ENCODE measurements at places on chromosomes 6 and 20. TPM values are rescaled to one million over a fixed set of nuclear protein-coding genes. Genes with fewer than 3 reads are reported as not detected.

GRCh38 chr6:106160189-106160588, 74.1 kb downstream of the PRDM1 start:
- no peaks in the 10 kb centered on the region for H3K36me3 ChIP-seq
- H3K27me3 ChIP-seq, result no peaks in the 10 kb centered on the region
- H3K4me1 ChIP-seq, result peaks cover 12% of the 10 kb centered on the region
- H3K4me3 ChIP-seq, result no peak overlapping the region

DNA sequence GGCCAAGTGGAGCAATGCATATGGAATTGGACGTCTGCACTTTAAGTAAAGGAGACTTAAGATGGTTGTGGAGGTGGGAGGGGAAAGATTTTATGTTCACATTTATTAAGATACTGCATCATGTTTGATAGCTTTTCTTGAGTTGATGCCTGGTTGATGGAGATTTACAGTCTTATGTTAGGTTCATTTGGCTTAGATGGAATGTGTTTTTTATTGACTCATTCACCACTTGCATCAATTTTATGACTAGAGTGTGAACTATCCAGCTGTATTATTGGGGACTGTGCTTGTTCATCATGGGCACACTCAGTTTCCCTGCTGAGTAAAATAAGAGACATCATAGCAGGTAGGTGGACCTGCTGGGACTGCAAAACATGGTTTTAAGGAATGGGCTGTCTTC, 91.2 kb upstream of the SCP2D1 start:
- H3K27ac ChIP-seq, result no peak overlapping the region
- no peaks in the 10 kb centered on the region for H3K4me1 ChIP-seq
- no peak for DNase-seq
- no peaks in the 10 kb centered on the region for H3K36me3 ChIP-seq

DNA sequence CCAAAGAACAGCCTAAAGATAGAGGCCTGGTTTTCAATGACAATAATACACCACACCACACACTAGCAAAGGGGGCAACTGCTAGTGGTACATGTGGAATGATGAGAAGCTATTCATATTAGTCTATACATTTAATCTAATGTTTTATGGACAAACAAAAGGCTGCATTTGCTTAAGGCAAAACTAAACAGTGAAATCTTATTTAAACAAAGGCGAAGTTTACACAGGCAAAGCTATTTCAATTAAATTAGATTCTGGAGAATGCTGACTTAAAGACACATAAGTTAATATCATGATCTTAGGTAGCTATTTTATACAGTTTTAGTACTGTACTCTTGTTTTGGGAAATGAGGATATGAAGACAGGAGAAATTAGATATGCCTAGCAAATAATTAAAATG, 53.9 kb upstream of the SIM1 start:
- H3K36me3 ChIP-seq, result peaks cover 29% of the 10 kb centered on the region

DNA sequence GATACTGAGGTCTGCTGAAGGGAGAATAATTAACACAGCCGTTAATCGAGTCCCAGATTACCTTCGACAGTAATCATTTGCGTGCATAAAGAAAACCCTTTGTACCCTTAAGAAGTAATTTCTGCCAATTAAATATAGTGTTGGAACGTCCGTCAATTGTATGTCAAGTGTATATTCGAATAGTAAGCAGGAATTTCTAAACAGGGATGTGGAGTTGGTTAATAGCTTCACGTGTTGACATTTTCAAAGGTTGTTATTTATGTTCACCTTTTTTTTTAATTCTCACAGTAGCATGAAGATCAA, 798 bp upstream of the SNAP91 start:
- peaks cover 49% of the 10 kb centered on the region for H3K27me3 ChIP-seq
- no peak overlapping the region for H3K4me3 ChIP-seq
- no peaks in the 10 kb centered on the region for H3K36me3 ChIP-seq

DNA sequence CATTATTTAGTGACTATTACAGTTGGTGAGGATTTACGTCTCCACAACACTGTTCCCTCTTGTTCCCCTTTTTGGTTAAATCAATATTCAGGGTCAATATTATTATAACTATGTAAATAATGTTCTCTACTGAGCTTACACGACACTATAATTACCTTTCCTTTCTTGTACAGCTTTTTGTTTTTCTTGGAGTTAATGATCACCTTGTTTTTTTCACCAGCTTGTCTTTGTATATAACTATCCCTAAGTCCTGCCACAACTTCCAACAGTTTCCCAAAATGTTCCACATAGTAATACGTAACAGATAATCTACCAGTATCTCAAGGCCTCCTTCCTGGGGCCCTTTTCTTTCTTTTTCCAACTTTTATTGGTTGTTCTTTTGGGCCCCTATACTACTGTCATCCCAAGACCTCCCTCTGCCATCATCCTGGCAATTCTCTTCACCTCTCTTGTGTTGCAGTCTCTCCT, 142.0 kb upstream of the SOX4 start:
- no peaks in the 10 kb centered on the region for H3K36me3 ChIP-seq
- no peaks in the 10 kb centered on the region for H3K4me1 ChIP-seq
- no peak for DNase-seq
- no peak overlapping the region for H3K27ac ChIP-seq
- H3K27me3 ChIP-seq, result no peaks in the 10 kb centered on the region
- no peak overlapping the region for H3K4me3 ChIP-seq

DNA sequence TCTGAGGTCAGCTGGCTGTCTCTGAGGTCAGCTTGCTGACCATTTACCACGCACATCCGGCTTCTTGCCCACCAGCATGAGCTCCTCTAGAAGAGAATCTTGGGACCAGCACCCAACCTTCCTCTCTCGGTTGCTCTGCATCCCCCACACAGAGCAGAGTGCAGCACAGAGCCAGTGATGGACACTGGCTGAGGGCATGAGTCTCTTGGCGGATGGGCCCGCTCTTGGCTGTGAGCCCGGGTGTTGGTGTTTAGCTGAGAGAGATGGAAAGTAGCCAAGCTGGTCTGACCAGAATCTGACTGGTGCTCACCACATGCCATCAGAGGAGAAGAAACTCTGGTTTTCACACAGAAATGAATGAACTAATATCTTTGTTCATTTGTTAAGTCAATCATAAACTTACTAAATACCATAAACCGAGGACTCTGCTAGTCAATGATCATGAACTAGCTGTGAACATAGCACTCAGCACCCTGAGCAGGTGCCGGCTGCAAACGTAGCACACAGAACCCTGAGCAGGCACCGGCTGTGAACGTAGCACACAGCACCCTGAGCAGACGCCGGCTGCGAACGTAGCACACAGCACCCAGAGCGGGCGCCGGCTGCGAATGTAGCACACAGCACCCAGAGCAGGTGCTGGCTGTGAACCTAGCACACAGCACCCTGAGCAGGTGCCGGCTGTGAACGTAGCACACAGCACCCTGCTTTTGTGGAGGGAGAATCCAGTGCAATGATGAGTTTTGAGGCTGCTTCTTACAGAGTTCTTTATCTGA, 10.4 kb upstream of the THBS2 start:
- DNase-seq, result no peak
- H3K27me3 ChIP-seq, result no peaks in the 10 kb centered on the region
- peaks cover under 1% of the 10 kb centered on the region for H3K4me1 ChIP-seq
- H3K27ac ChIP-seq, result no peak overlapping the region

DNA sequence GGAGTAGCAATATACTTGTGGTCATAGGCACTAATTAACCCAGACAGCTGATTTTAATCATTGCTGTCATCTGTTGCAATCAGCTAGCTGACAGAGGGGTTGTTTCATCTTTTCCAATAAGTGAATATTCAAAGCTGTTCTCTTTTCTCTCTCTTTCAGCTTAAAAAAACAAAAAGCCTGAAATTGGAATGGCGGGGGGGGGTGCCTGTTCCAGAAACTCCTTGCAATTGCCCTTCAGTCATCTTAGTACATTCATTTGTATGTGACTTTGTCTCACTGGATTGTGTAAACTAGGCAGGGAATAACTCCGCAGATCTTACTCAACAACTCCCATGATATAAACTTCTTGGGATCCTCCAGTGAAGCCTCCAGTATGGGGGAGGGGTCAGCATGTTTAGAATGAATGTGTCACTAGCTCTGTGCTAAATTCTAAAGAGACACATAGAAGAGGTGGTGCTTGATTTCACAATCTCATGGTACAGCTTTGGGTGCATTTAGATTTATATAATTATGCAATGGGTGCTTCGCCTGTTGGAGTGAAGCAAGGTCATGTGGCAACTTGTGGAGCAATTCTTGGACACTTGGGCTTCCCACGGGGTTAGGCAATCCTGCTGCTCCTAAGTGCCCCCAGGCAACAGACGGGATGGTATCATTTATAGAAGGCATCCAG, 40.1 kb downstream of the SLC24A3 start:
- no peaks in the 10 kb centered on the region for H3K27me3 ChIP-seq
- H3K4me1 ChIP-seq, result peaks cover 32% of the 10 kb centered on the region
- no peak overlapping the region for H3K4me3 ChIP-seq
- no peaks in the 10 kb centered on the region for H3K36me3 ChIP-seq
- peak; percentile 68 for DNase-seq
- H3K27ac ChIP-seq, result peak overlapping the region; percentile 36

DNA sequence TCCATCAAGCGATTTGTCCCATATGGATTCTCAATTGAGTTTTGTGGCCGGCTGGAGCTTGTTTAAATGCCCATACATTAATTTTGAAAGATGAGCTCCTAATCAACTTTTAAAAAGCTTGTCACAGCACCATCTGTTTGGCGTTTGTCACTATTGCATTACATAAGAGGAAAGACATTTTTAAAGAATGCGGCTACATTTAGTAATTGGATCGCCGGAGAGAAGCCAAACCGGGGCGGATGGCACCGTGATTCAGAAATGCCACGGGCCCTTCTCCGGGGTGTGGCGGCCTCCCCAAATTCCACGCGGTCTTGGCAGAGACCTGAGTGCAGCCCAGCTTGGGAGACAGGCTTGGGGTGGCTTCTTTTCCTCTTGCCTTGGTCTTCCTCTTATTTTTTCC, 67.7 kb upstream of the ZNFX1 start:
- no peak for DNase-seq
- no peaks in the 10 kb centered on the region for H3K4me1 ChIP-seq
- no peaks in the 10 kb centered on the region for H3K36me3 ChIP-seq
- H3K27ac ChIP-seq, result no peak overlapping the region

- no peaks in the 10 kb centered on the region for H3K36me3 ChIP-seq
- no peaks in the 10 kb centered on the region for H3K4me1 ChIP-seq
- no peaks in the 10 kb centered on the region for H3K27me3 ChIP-seq
- H3K4me3 ChIP-seq, result no peak overlapping the region
- DNase-seq, result no peak
These were observed 63.1 kb downstream of the TTI1 start for GRCh38 chr20:37969949-37970855.

DNA sequence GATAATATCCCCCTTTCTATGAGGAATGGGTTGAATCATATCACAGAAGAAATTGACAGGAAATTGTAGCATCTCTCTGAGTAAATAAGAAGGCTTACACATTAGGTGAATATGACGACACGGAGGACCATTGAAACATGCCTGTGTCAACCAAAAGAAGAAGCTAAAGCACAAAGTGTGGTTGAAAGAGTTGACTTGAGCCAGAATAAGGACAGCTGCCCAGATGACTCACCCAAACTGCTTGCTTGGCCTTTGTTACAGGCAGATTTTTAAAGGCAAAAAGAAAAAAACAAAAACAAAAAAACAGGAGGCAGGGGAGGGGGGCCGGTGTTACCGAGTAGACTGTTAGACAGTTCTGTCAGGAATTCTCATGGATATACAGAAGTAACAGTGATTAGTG, 129.8 kb upstream of the EDN1 start:
- no peaks in the 10 kb centered on the region for H3K4me1 ChIP-seq
- no peak overlapping the region for H3K4me3 ChIP-seq
- H3K27me3 ChIP-seq, result no peaks in the 10 kb centered on the region
- no peak overlapping the region for H3K27ac ChIP-seq
- no peak for DNase-seq

DNA sequence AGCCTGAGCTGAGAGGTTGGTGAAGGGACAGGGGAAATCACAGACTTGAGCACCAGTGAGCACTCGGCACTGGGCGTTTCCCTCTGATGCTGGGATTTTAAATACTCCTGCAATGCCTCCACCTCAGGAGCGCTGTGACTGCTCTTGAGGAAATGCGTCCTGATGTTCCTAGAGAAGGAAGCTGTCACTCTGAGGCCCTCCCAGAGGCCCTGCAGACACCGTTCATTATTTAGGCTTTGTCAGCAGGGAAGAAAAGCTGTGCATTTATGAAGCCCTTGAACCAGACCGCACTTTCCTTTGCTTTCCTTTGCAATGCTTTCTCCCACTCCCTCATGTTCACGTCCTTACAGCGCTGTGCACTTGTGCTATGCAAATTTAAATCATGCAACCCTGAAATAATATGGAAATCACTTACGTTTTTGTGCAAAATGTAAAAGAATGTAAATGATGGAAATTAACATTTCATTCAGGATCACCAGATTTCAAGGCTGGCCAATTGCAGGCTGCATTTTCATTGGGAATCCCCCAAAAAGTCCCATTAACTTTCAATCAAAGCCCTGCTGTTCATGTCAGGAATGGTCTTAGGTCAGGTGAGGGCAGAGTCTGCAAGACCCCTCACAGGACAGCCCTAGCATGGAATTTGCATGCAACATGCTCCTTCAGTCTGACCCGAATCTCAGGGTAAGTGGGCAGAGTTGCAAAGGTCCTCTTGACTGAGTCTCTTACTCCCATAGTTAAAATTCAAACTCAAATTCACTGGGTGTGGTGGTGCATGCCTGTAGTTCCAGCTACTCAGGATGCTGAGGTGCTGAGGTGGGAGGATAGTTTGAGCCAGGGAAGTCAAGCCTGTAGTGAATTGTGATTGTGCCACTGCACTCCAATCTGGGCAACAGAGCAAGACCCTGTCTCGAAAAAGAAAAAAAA, 45.8 kb upstream of the SYNDIG1 start:
- H3K36me3 ChIP-seq, result no peaks in the 10 kb centered on the region
- H3K27ac ChIP-seq, result no peak overlapping the region
- H3K4me3 ChIP-seq, result no peak overlapping the region
- H3K27me3 ChIP-seq, result peaks cover 4% of the 10 kb centered on the region

The PDSS2 gene
- 14.9 TPM for total RNA-seq

The CTAGE9 gene
- total RNA-seq, result not detected

The STX11 gene
- 54.1 TPM for total RNA-seq

The RAD21L1 gene
- total RNA-seq, result not detected

The TRIM10 gene
- total RNA-seq, result not detected

Measured in lower lobe of right lung (tissue), 2 donors.